Upper lobe of right lung (tissue), 1 donor: ENCODE measurements at places on chromosomes 12 and 14. TPM values are rescaled to one million over a fixed set of nuclear protein-coding genes. Genes with fewer than 3 reads are reported as not detected.

Gene SLC25A47
- total RNA-seq, result not detected

- H3K27me3 ChIP-seq, result no peaks in the 10 kb centered on the region
- no peak overlapping the region for H3K27ac ChIP-seq
- no peaks in the 10 kb centered on the region for H3K36me3 ChIP-seq
- no peak overlapping the region for H3K4me3 ChIP-seq
- no peaks in the 10 kb centered on the region for H3K4me1 ChIP-seq
- no peak for DNase-seq
These were observed 264.2 kb downstream of the SLC6A15 start for GRCh38 chr12:84648425-84648824.

Gene EXOC3L4
- total RNA-seq, result 4.2 TPM

DNA sequence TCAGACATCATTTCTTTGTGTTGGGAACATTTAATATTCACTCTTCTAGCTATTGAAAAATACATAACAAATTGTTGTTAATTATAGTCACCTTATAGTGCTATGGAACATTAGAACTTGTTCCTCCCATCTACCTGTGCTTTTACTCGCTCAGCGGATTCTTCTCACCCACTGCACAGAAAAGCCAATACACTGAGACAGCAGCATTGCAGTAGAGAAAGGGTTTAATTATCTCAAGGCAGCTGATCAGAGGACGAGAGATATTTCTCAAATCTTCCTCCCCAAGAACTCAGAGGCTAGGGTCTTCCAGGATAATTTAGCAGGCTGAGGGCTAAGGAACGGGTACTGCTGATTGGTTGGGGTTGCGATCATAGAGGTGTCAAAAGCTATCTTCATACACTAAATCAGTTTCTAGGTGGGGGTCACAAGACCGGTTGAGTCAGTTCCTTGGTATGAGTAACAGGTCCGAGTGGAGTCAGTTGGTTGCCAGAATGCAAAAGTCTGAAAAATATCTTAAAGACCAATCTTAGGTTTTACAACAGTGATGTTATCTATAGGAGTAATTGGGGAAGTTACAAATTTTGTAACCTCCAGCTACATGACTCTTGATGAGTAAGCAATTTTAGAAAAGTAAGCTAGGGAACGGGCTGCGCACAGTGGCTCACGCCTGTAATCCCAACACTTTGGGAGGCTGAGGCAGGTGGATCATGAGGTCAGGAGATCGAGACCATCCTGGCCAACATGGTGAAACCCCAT lies 173.1 kb downstream of the FBXL14 start:
- no peaks in the 10 kb centered on the region for H3K4me1 ChIP-seq
- H3K4me3 ChIP-seq, result no peak overlapping the region
- H3K27me3 ChIP-seq, result no peaks in the 10 kb centered on the region
- H3K27ac ChIP-seq, result no peak overlapping the region

GRCh38 chr14:32192712-32193373 lies 9.0 kb upstream of the RNU6-7 start:
- DNase-seq, result no peak
- no peak overlapping the region for H3K4me3 ChIP-seq
- H3K36me3 ChIP-seq, result no peaks in the 10 kb centered on the region
- H3K27me3 ChIP-seq, result no peaks in the 10 kb centered on the region
- no peaks in the 10 kb centered on the region for H3K4me1 ChIP-seq

GRCh38 chr14:95140060-95140858 lies 17.1 kb downstream of the DICER1 start:
- H3K4me3 ChIP-seq, result no peak overlapping the region
- DNase-seq, result no peak
- H3K36me3 ChIP-seq, result no peaks in the 10 kb centered on the region
- H3K4me1 ChIP-seq, result peaks cover 50% of the 10 kb centered on the region
- H3K27me3 ChIP-seq, result no peaks in the 10 kb centered on the region

Gene AGAP2
- 5.4 TPM for total RNA-seq

Gene ITGA7
- 14.7 TPM for total RNA-seq

Gene GALNT6
- 16.6 TPM for total RNA-seq

Gene LGR5
- 0.35 TPM for total RNA-seq

- H3K4me1 ChIP-seq, result peaks cover 11% of the 10 kb centered on the region
These were observed 4.2 kb downstream of the PEX5 start for GRCh38 chr12:7193674-7194073.

- H3K27ac ChIP-seq, result no peak overlapping the region
- no peak overlapping the region for H3K4me3 ChIP-seq
- H3K36me3 ChIP-seq, result no peaks in the 10 kb centered on the region
- H3K27me3 ChIP-seq, result no peaks in the 10 kb centered on the region
- H3K4me1 ChIP-seq, result no peaks in the 10 kb centered on the region
These were observed 139.6 kb downstream of the DYRK2 start for GRCh38 chr12:67788118-67788517.

Gene CCDC196
- not detected for total RNA-seq

- H3K4me1 ChIP-seq, result no peaks in the 10 kb centered on the region
- no peak overlapping the region for H3K4me3 ChIP-seq
- H3K36me3 ChIP-seq, result no peaks in the 10 kb centered on the region
- peak; percentile 76 for DNase-seq
These were observed 910.0 kb downstream of the TMEM121 start for GRCh38 chr14:106436310-106436905.

Gene BRI3BP
- 8.2 TPM for total RNA-seq

DNA sequence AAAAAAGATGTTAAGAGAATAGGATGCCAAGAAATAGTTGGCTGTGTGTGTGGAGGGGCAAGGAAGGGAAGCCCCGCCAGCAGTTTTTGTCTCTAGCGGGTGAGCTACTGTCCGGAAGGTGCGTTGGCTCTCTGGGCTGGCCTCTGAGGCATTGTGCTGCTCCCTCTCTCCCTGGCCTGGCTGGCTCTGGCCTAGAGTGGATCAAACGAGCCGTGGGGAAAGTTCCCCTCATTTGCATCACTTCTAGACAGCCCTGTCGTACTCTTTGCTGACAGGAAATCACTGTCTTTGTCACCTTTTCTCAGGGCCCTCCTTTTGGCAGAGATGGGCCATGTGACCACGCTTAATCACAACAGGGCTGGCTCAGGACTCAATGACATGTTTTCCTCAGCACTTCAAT lies 236.1 kb upstream of the NPAS3 start:
- no peaks in the 10 kb centered on the region for H3K27me3 ChIP-seq
- DNase-seq, result no peak
- no peaks in the 10 kb centered on the region for H3K36me3 ChIP-seq
- H3K27ac ChIP-seq, result peak overlapping the region; percentile 65
- H3K4me3 ChIP-seq, result no peak overlapping the region
- H3K4me1 ChIP-seq, result peaks cover 6% of the 10 kb centered on the region

Gene HNF1A
- not detected for total RNA-seq

DNA sequence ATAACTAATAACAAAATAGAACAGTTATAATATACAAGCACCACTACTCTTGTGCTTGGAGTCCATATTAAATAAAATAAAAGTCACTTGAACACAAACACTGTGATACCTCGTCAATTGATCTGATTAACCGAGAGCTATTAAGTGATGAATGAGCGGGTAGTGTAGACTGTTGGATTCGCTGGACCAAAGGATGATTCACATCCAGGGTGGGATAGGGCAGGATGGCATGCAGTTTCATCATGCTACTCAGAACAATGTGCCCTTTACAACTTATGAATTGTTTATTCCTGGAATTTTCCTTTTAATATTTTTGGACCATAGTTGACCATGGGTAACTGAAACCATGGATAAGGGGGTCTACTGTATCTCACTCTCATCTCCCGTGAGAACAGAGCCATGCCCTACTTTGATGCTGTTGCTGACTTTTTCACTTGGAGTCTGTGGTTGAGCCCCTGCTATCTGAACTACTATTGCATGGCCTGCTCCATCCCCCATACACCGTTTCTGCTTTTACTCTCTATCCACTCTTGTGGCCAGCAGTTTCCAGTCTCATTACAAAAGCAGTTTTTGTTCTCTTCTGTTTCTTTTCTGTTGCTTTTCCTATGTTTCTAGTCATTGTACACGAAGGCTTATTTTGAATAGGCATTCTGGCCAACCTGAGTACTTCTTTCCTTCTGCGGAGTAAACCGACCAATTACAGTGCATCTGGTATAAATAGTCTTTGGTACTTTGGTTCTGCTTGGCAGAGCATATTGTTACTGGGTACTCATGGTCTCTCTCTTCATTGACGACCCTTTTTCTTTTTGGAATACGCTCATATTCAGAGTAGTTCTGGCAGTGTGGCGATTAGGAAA lies 12.2 kb downstream of the TMTC2 start:
- H3K27me3 ChIP-seq, result no peaks in the 10 kb centered on the region
- H3K27ac ChIP-seq, result no peak overlapping the region
- DNase-seq, result no peak
- H3K4me3 ChIP-seq, result no peak overlapping the region
- H3K4me1 ChIP-seq, result no peaks in the 10 kb centered on the region

DNA sequence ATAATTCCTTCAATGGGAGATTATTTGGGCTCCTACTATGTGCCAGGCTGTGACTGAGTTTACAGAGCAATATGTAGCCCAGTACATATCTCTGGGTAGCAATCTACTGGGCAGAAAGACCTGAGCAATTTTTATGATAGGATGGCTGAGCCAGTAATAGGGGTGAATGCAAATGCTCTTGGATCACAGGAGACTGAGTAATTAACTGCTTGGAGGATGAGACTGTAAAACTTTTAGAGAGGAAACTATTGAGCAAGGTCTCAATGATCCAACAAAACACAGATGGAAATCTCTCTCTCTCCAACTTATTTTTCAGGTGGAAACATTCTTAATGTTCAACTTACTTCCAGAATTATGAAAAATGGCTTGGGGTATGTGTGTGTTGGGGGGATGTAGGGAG lies 402.2 kb downstream of the AEBP2 start:
- no peaks in the 10 kb centered on the region for H3K36me3 ChIP-seq
- no peaks in the 10 kb centered on the region for H3K27me3 ChIP-seq
- no peak for DNase-seq
- H3K27ac ChIP-seq, result no peak overlapping the region
- H3K4me1 ChIP-seq, result no peaks in the 10 kb centered on the region

Gene PSMD9
- 43.4 TPM for total RNA-seq

DNA sequence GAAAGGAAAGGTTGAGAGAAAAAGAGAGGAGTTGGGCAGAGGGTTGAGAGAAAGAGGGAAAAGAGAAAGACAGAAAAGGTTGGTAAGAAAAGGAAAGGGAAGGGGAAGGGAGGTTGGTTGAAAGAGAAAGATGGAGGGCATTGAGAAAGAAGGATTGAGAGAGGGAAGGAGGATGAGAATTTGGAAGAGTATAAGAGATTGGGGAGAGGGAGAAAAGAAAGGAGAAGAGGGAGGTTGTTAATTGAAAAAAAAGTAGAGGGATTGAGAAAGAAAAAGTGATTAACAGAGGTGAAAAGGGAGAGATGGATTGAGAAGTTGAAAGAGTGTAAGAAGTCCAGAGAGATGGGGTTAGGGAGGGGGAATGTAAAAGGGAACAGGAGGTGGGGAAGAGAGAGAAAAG lies 21.5 kb upstream of the ERGIC2 start:
- H3K4me3 ChIP-seq, result no peak overlapping the region
- H3K4me1 ChIP-seq, result no peaks in the 10 kb centered on the region
- no peaks in the 10 kb centered on the region for H3K36me3 ChIP-seq
- DNase-seq, result no peak
- no peak overlapping the region for H3K27ac ChIP-seq

DNA sequence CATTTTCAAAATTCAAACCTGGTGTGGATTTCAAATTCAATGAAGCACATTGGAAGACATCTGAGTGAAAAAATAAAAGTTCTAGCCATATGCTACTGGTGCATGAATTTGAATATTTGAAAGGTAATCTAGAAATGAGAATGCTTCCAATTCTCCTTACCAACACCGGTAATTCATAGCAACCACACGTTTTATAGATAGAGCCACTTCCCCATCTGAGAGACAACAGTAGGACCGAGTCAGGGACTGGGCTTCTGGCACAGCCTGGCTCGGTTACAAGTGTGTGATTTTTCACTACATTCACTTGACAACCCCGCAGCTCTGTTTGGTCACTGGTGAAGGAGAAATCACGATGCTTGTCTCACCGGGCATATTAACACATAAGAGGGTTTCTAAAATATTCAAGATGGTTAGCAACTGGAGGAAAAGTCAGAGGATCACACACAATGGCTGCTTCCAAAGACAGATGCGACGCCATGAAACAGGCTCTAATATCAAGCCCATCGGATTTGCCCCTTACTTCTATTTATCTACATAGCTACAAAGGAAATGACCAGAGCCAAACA lies 86.5 kb upstream of the FOXN3 start:
- no peaks in the 10 kb centered on the region for H3K4me1 ChIP-seq
- no peak overlapping the region for H3K4me3 ChIP-seq
- no peak for DNase-seq
- H3K27ac ChIP-seq, result no peak overlapping the region
- no peaks in the 10 kb centered on the region for H3K27me3 ChIP-seq

- no peaks in the 10 kb centered on the region for H3K27me3 ChIP-seq
- no peak overlapping the region for H3K4me3 ChIP-seq
- peaks cover 41% of the 10 kb centered on the region for H3K36me3 ChIP-seq
- H3K27ac ChIP-seq, result no peak overlapping the region
- no peak for DNase-seq
- no peaks in the 10 kb centered on the region for H3K4me1 ChIP-seq
These were observed 9.0 kb downstream of the SLC25A47 start for GRCh38 chr14:100332071-100332639.

GRCh38 chr14:63241096-63241495 lies 36.9 kb downstream of the RHOJ start:
- no peaks in the 10 kb centered on the region for H3K4me1 ChIP-seq
- no peaks in the 10 kb centered on the region for H3K36me3 ChIP-seq
- no peak overlapping the region for H3K27ac ChIP-seq
- H3K4me3 ChIP-seq, result no peak overlapping the region
- no peak for DNase-seq

DNA sequence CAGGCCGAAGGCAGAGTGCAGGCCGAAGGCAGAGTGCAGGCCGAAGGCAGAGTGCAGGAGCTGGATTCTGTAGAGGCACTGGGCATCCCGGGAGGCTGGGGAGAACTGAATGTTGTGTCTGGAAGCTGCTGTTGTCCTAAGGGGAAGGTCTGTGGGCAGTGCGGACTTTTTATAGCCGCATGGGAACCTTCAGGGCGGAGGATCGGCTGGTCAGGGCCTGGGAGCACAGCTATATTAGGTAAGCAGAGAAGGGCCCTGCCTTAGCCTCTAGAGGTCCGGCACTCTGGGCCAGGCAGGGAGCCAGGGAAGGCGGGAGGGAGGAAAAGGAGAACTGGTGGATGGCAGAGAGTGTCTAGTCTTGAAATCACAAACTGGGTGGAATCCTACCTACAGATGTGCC lies 14.2 kb downstream of the CABP1 start:
- no peak overlapping the region for H3K27ac ChIP-seq
- H3K27me3 ChIP-seq, result peaks cover 4% of the 10 kb centered on the region
- peaks cover 1% of the 10 kb centered on the region for H3K4me1 ChIP-seq
- H3K4me3 ChIP-seq, result no peak overlapping the region
- no peaks in the 10 kb centered on the region for H3K36me3 ChIP-seq
- no peak for DNase-seq

GRCh38 chr14:58844544-58844943 lies 206.8 kb downstream of the DACT1 start:
- H3K27ac ChIP-seq, result no peak overlapping the region
- H3K36me3 ChIP-seq, result no peaks in the 10 kb centered on the region
- no peaks in the 10 kb centered on the region for H3K27me3 ChIP-seq

- H3K27me3 ChIP-seq, result no peaks in the 10 kb centered on the region
- DNase-seq, result no peak
- H3K36me3 ChIP-seq, result no peaks in the 10 kb centered on the region
- no peak overlapping the region for H3K4me3 ChIP-seq
- peaks cover 20% of the 10 kb centered on the region for H3K4me1 ChIP-seq
- no peak overlapping the region for H3K27ac ChIP-seq
These were observed 37.7 kb downstream of the DIP2B start for GRCh38 chr12:50542448-50542847.

Gene FSCB
- total RNA-seq, result not detected

Gene CD69
- 14.5 TPM for total RNA-seq

GRCh38 chr12:50051101-50051806 lies 6.1 kb upstream of the ASIC1 start:
- H3K27ac ChIP-seq, result no peak overlapping the region
- no peak overlapping the region for H3K4me3 ChIP-seq
- no peaks in the 10 kb centered on the region for H3K27me3 ChIP-seq
- peaks cover 6% of the 10 kb centered on the region for H3K4me1 ChIP-seq
- no peaks in the 10 kb centered on the region for H3K36me3 ChIP-seq
